COR-L47 (cell line): ENCODE measurements at places on chromosomes 3 and 15.

- no peak for DNase-seq
Measured at GRCh38 chr15:87348746-87349145, 907.8 kb downstream of the NTRK3 start.

DNA sequence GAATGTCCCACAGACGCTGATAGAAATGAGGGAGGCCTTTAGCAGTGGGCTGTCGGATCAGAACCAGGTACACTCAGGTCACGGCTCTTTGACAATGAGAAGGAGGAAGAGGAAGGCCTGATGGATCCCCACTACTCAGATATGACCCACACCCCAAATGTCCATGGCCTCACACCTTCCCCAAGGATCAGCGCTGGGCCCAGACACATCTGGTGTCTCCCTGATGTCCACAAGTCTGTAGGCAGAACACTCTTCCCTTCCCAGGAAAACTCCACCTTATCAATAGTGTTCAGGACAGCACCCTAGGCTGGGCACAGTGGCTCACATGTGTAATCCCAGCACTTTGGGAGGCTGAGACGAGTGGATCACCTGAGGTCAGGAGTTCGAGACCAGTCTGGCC is 33.3 kb upstream of the SFMBT1 start:
- no peak for DNase-seq

DNA sequence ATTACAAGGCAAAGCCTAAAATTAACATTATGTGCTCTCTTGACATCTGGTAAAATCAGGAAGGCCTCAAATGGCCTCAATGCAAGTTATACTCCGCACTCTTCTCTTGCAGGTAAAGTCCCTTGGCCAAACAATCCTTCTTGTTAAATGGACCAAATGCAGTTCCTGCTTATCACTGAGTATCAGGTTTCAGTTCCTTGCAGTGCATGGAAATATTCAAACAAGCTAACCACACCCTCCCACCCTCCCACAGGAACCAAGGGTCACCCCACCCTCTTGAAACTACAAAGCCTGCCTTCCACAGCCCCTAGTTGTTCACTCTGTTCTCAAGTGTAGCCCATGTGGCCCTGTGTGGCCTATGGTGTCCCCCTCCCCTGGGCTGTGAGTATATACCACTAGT is 171.9 kb upstream of the CADPS start:
- no peak for DNase-seq

GRCh38 chr3:127068111-127068810 is 85.3 kb downstream of the PLXNA1 start:
- no peak for DNase-seq

DNA sequence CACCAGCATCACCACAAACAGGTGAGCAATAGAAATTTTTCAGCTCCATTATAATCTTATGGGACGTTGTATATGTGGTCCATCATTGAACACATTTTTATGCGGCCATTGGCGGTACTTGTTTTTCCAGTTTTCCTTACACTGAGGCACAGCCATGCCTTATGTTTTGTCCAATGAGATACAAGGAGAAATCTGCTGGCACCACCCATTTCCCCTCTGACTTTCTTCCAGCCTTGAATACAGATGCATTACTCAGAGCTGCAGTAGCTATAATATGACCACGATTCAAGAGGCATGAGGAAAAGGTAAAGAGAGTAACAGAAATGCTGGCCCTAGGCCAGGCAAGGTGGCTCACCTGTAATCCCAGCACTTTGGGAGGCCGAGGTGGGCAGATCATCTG is 9.0 kb upstream of the PIK3R4 start:
- DNase-seq, result no peak

- DNase-seq, result no peak
Measured at GRCh38 chr15:70748281-70748747, 15.0 kb downstream of the UACA start.

GRCh38 chr3:104564045-104564643 is 802.6 kb upstream of the ALCAM start:
- DNase-seq, result peak; percentile 41

- no peak for DNase-seq
Measured at GRCh38 chr3:102084006-102084405, 234.7 kb downstream of the NFKBIZ start.

DNA sequence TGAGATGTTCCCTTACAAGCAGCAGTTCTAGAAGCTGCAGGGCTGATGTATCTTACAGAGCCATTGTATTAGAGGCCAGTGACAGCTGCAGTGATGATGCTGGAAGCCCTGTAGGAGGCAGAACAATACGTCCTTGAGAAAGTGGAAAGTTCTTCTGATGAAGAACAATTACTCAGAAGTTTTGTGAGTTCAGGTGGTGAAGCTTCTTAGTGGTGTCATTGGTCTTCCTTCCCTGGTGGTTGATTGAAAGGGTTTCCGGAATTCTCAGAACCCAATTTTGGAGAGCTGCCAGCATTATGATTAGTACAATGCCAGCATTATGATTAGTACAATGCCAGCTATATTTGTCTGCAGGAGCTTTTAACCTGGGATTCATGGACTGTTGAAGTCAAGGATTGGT is 356.4 kb downstream of the MFSD1 start:
- DNase-seq, result peak; percentile 91

DNA sequence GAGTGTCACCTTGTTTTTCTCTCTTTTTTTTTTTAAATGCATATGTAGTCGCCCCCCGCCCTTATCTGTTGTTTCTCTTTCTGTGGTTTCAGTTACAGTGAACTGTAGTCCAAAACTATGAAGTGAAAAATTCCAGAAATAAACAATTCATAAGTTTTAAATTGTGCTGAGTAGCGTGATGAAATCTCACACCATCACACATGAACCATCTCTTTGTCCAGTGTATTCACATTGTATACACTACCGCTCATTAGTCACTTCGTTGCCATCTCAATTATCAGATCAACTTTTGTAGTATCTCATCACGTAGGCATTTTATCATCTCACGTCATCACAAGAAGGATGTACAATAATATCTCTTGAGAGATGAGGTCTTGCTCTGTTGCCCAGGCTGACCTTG is 62.5 kb upstream of the MLF1 start:
- no peak for DNase-seq

DNA sequence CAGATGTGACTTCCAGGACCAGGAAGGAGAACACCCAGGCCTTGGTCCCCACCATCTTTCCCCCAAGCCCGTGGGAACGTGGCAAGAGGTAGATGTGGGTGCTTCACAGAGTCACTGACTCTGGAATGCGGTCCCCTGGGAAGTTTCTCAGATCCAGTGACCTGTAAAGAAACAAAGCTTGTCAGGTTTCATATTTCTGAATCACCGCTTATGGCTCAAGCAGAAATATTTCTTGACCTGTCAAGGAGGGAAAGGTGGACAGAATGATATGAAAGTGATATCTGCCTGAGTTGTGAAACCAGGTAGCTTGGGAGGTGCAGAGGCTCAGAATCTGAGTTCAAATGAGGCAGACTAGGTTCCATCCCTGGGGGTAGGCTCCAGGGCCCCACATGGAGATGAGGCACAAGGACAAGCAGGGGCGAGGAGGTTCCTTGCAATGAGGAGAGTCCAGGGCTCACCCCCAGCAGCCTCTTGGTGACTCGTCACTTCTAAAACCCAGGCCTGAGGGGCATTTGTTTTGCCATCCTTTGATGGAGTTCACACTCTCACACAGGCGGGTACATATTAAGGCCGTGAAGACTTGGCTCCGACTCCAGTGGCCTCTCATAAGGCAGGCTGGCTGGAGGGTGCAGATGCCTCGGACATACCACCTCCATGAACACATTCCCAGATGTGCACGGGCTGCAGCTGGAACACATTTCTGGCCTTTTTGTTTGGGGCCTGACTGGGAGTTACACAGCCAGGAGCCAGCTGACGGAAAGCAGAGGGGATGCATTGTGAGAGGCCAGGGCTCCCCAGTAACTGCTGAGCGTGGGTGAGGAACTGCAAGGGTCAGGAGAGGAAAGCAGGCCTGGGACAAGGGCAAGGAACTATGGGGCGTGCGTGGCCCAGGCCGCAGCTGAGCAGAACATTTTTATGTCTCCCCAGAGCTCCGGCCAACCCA is 1.3 kb downstream of the CILP start:
- DNase-seq, result no peak
